Activated CD8-positive, alpha-beta memory T cell treated with anti-CD3 and anti-CD28 coated beads, Interleukin-2, amount 50 U/mL, for 48 hours (primary cell): ENCODE measurements at places on chromosomes 13 and 19.

- DNase-seq, result no peak
Observed at GRCh38 chr19:46721269-46722003, 4.5 kb upstream of the PRKD2 start.

- peak; percentile 70 for DNase-seq
Observed at GRCh38 chr19:54248016-54248601, 5.5 kb upstream of the LILRA6 start.

DNA sequence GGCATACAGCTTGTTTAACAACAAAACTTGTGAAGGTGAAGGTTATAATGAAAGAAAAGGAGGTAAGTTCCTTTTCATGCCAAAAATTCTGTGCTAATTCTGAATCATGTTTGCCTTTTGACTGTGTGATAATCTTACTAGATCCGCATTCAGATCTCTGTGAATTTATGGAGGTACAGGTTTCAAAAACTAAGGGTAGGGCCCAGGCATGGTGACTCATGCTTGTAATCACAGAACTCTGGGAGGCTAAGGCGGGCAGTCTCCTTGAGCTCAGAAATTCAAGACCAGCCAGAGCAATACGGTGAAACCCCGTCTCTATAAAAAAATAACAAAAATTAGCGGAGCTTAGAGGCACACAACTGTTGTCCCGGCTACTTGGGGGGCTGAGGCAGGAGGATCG is 45.9 kb downstream of the PCDH9 start:
- DNase-seq, result no peak

GRCh38 chr19:1265615-1266128 is 3.5 kb upstream of the CIRBP start:
- peak; percentile 77 for DNase-seq

DNA sequence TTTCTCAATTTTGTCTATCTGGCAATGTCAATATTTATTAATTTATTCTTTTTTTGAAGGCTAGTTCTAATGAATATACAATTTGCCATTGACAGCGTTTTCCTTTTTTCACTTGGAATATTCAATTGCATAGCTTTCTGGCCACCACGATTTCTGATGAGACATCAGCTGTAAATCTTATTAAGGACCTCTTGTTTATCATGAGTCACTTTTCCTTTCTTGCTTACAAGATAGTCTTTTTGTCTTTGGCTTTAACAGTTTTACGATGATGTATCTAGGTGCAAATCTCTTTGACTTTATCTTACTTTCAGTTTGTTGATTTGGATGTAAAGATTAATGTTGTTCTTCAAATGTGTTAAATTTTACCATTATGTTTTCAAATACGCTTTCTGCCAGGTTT is 991.6 kb upstream of the SLC10A2 start:
- DNase-seq, result no peak

GRCh38 chr19:57351867-57352266 is 796 bp downstream of the ZNF304 start:
- DNase-seq, result no peak
